ENCODE measurements at places on chromosomes 3 and 15.

GRCh38 chr15:70291305-70292075 is 193.8 kb upstream of the TLE3 start:
- DNase-seq = no peak

DNA sequence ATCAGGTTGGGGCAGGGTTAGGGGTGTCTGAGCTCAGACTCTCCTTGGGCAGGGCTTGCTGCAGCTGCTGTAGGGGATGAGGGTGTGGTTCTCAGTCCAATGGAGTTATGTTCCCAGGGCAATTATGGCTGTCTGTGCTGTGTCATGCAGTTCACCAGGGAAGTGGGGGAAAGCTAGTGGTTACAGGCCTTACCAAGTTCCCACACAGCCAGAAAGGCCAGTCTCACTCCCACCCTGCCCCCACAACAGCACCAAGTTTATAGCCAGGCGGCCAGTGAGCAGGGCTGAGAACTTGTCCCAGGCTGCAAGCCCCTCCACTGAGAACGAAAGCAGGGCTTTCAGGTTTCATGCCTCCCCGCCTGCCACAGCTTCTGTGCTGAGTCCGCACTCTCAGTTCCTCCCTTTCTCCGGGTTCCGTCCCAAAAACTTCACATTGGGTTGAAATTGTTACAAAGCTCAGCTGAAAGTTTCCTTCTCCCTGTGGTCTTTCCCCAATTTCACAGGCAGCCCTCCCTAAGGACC is 19.6 kb upstream of the CPOX start:
- DNase-seq = no peak

GRCh38 chr3:169145540-169146178 is 517.9 kb downstream of the MECOM start:
- DNase-seq = no peak

- DNase-seq = no peak
Observed at GRCh38 chr3:49017971-49018706, at the start of gene DALRD3. DALRD3 (minus strand) TSS chr3:49018580; CDS start chr3:49018564, 16 bp downstream.

- no peak for DNase-seq
Observed at GRCh38 chr3:129506231-129506742, 22.2 kb upstream of the RHO start.

- no peak for DNase-seq
Observed at GRCh38 chr3:49663831-49664230, 10.3 kb upstream of the APEH start.

- DNase-seq = no peak
Observed at GRCh38 chr3:158717576-158717975, 14.7 kb downstream of the RARRES1 start.

- DNase-seq = no peak
Observed at GRCh38 chr15:73050561-73051295, 1.5 kb upstream of the NEO1 start.

- DNase-seq = no peak
Observed at GRCh38 chr15:43648649-43649429, at the start of gene CATSPER2. CATSPER2 (minus strand) TSS chr15:43648844; CDS start chr15:43648061, 783 bp downstream.

DNA sequence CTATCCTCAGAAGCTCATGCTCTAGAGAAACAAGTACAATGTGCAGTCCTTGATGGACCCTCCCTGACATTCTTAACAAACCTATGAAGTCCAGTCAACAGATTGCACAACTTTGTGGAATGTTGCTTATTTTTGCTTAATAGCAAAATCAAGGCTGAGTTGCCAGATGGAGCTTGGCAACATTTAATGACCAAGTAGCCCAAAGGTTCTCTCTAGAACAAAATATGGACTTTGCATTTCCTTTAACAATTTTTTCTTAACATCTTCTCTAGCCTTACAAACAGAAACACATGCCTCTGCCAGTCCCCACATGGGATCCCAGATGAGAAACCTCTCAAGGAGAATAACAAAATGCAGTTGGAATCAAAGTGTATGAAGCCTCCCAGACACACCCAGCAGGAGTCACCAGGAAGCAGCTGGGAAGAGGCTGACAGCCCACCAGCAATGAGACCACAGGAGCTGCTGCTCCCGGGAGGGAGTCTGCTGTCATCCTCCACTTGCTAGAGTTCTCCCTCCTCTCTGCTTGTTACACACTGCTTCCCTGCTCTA is 422.5 kb upstream of the CDIN1 start:
- DNase-seq = no peak

DNA sequence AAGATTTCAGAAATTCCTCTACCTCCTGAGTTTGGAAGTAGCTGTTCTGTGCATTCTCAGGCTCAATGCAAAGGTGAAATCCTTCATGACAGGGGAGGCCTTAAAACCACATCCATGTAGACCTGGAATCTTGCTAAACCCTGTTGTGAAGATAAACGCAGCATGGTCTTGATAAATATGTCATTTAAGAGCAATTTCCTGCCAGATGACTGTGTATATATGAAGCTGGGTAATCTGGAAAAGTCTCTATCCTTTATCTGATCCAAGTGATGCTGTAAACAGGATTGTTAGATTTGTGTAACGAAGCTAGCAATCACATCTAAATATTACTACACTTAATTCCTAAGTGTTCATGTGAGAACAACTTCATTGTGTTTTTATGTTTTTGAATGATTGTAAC is 9.1 kb downstream of the MCTP2 start:
- no peak for DNase-seq

- no peak for DNase-seq
Observed at GRCh38 chr15:93803421-93804152, 427.8 kb upstream of the MCTP2 start.

DNA sequence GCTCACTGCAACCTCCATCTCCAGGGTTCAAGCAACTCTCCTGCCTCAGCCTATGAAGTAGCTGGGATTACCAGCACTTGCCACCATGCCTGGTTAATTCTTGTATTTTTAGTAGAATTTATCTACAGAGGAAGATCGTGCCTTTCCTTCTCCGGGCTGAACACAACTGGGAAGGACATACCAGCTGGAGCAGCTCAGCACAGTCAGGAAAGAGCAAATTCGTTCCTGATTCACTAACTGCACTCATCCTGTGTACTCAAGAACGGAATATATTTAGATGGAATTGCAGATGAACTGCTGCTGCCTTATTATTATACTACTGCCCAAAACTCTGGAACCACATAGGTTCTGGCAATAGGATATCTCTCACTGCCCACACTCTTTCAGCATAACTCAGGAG is 27.1 kb upstream of the P4HTM start:
- DNase-seq = no peak

DNA sequence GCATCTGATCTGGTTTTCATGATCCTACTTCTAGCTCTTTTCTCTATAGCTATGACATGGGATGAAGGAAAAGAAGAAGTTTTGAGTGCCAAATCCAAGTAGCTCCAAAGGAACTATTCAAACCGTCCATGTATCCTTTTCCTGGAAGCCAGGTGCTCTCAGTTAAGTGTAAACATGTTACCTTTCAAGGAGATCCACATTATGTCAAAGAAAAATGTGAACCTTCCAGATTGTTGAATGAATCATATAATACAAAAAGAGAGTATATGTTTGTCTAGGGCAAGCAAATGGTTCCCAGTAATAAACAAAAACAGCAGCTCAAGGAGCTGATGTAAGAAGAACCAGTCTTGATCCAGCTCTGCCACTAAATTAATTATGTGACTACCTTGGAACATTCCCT is 534.9 kb downstream of the MAGI1 start:
- no peak for DNase-seq

DNA sequence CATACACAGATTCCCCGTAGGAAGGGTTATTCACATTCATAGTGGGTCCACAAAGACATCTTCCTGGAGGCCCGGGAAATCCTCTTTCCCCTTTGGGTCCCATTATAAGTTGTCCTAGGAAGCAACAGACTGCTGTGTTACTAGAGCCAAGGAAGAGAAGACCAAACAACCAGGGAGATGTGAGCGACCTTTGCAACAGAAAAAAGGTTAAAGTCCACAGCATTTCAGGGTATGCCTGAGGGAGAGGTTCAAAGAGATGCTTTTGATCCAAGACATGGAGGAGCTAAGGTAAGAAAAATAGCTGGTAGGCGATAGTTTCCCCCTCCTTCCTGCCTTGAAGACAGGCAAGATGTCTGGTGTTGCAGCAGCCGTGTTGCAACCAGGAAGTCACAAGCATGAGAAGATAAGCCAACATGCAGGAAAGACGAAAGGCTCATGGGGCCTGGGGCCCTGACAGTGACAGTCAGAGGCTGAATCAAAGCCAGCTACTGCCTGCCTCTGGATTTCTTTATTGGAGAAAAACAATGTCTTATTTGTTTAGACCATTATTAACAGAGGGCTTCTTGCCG is 30.9 kb downstream of the EAF1 start:
- DNase-seq = no peak

DNA sequence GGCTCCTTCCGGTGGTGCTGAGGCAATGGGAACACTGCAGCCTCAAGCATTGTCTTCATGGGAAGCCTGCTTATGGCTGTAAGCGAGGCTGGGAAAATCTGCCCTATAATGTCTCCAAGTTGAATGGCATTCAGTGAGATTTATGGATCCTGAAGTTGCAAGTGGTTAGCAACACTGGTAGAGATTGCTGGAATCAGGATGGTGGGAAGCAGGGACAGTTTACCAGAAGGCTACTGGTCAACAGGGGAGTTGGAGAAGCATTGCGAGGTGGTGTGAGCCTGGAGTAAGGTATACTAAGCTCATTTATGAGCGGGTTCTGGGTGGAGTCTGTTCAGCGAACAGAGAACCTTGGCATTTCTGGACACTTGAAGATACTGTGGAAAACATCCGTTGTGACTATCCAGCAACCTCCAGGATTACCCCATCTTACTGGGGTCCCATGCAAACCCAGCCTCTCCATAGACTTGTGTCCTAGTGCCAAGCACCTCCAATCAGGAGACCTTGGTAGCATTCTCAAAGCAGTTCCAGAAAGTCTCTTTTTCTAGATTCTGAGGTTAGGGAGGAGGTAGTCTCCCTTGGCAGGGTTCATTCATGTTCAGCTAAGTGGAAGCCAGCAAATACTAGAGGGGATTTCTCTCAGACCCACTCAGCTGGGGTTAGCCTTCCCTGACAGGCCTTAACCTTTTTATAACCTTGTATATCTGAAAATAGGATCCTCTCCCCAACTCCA is 7.3 kb downstream of the RPSA start:
- DNase-seq = no peak

DNA sequence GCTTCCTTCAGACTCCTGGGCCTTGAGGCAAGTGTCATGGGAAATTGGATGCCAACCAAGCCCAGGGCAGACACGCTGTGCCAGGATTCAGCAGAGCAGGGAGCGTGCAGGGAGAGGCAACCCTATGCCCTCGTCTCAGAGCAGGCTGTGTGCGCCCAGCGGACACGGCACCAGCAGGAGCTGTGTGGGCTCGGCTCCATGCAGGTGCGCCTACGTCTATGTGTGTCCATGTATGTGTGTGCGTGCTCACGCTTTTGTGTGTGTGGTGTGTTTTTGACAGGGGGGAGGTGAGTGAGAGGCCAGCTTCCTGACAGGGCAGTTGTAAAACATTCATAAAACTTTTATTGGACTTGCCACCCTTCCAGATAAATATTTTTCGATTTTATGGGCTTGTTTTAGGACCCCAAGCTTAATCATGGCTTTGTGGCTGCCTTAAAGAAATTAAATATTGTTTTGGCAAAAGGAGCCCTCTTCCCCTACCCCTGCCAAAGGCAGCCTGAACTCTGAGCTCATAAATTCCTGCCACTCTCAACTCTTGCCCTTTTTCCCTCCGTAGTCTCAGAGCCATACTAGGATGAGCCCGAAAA is 84.4 kb downstream of the DNAJB8 start:
- DNase-seq = no peak

DNA sequence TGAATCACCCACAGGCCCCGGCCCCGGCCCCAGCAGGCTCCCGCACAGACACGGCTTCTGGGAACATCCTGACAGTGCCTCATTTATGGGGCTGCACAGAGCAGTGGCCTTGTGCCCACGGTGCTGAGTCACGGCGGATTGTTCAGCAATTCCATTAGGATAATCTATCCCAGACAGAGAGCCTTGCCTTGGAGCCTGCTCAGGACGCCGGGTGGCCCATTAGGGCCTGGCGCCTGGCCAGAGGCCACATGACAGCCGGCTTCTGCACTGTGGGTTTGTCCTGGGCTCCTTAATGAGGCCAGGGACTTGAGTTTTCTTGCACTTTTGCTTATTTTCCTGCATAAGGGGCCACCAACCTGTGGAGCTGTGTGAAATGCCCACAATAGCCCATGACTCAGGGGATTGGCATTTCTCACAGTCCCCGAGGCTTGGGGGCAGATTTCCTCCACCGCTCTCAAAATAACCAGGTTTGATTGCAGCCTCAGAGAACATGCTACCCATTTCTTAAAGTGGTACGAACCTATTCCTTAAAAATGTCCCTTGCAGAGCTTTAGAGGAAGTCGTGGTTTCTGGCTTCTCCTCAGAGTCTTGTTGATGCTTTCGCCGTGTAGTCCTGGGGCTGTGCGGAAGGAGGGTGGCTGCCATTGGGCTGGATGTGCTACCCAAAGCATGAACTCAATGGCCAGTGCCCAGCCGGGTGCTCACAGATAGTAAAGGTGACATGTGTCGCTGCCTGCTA is 19.0 kb downstream of the SYNM start:
- DNase-seq = no peak

Measured in stimulated activated CD8-positive, alpha-beta memory T cell treated with anti-CD3 and anti-CD28 coated beads, Interleukin-4, amount 100 ng/mL, for 1 hour (primary cell).